Right renal pelvis (tissue), 4 donors: ENCODE measurements at places on chromosomes 13 and 19.

DNA sequence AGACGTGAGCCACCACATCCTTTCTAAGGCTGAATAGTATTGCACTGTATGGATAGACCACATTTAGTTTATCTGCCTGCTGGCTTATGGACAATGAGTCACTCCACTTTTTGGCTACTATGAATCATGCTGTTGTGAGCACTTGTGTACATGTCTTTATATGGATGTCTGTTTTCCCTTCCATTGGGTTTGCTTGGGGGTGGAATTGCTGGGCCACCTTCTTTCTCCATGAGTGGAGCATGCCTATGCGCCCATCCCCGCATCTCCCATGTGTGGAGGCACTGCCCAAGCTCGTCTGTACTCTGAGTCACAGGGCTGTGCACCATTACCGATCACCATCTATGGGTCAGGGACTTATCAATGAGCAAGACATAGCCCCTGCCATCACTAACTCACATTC, 127.2 kb upstream of the GJB6 start:
- no peak for DNase-seq

DNA sequence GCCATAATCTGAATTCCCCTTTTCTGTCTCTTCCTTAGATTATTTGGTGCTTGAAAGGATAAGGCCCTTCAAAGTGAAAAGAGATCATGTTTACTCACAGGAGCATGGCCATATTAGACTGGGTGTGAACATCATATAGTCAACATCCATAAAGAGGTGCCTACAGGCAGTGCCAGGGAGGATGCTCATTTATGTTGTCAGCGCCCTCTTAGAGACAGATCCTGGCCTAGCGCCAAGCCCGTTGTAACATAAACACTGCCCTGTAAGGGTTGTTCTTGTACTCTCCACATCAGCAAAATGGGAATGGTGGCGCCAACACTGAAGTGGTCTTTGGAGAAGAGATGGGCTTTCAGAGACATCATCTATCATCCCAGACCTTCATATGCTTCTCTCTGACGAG, 16.1 kb downstream of the PCDH8 start:
- no peak for DNase-seq

- DNase-seq: no peak
Observed at GRCh38 chr13:26254583-26255111, 718 bp downstream of the CDK8 start.

GRCh38 chr13:95480131-95480545, 72.4 kb upstream of the CLDN10 start:
- no peak for DNase-seq

- DNase-seq: no peak
Observed at GRCh38 chr19:18120127-18120526, 22.5 kb downstream of the MAST3 start.
